Activated T-helper 2 cell treated with anti-CD3 and anti-CD28 coated beads, Interferon-gamma antibody, Interleukin-2, Interleukin-4, amounts not matched to agents 10 μg/mL and 5 μg/mL and 100 μg/mL, durations not matched to agents 14 hours and 24 hours and 36 hours (primary cell): ENCODE measurements at places on chromosomes 4 and X.

GRCh38 chrX:117957128-117957527 is 159.5 kb downstream of the KLHL13 start:
- H3K27me3 ChIP-seq: no peaks in the 10 kb centered on the region
- DNase-seq: no peak
- no peak overlapping the region for H3K27ac ChIP-seq
- no peak overlapping the region for H3K4me3 ChIP-seq

DNA sequence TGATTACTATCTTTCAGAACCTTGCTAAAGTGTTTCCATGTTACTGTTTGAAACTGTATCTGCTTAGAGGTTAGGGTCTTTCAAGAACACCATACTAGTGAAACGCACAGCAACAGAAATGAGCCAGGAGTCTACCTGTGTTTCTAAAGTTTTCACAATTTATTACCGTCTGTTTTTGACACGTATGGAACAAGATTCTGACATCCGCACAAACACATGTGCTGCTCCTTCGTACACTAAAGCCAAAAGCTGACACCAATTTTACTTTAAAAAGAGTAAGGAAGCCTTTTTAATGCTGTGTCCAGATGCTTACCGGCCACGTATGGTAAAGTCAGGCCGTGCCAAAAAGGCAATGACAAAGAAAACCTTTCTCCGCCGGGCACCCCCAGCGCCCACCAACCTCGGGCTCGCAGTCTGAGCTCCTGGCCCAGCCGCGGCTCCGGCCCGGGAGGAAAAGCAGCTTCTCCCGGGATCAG is 532 bp downstream of the RPS4X start:
- peaks cover 15% of the 10 kb centered on the region for H3K27me3 ChIP-seq
- DNase-seq: no peak
- H3K36me3 ChIP-seq: peaks cover 50% of the 10 kb centered on the region
- H3K4me1 ChIP-seq: peaks cover 36% of the 10 kb centered on the region
- peak overlapping the region; percentile 82 for H3K27ac ChIP-seq

- H3K27ac ChIP-seq: no peak overlapping the region
- DNase-seq: no peak
- H3K27me3 ChIP-seq: no peaks in the 10 kb centered on the region
Measured at GRCh38 chrX:39472161-39472560, 625.6 kb downstream of the BCOR start.

GRCh38 chr4:123406872-123407271 is 10.3 kb downstream of the SPRY1 start:
- DNase-seq: no peak
- H3K27me3 ChIP-seq: no peaks in the 10 kb centered on the region
- peaks cover 44% of the 10 kb centered on the region for H3K36me3 ChIP-seq
- H3K27ac ChIP-seq: no peak overlapping the region
- H3K4me1 ChIP-seq: peaks cover 30% of the 10 kb centered on the region
- no peak overlapping the region for H3K4me3 ChIP-seq

DNA sequence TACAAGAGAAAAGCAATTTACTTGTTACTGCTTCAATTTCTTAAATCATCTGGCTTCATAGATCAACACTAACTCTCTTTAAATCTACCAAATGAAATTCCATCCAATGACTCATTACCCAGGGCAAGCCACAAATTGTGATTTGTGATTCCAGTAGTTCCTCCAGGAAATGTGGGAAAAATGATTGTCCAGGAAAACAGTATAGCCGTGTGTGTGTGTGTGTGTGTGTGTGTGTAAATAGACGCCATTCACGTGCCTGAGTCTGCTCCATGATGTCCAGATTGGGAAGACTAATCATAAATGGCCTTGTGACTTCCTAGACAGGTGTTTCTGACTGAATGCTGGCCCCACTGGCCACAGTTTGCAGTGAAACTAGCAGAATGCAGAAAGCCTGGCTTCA is 121.3 kb downstream of the HS6ST2 start:
- no peaks in the 10 kb centered on the region for H3K4me1 ChIP-seq
- no peak for DNase-seq
- H3K27me3 ChIP-seq: peaks cover 3% of the 10 kb centered on the region
- no peaks in the 10 kb centered on the region for H3K36me3 ChIP-seq
- no peak overlapping the region for H3K4me3 ChIP-seq

GRCh38 chrX:10597871-10598270 is 22.5 kb downstream of the MID1 start:
- H3K36me3 ChIP-seq: no peaks in the 10 kb centered on the region
- no peak for DNase-seq
- no peak overlapping the region for H3K27ac ChIP-seq

- peaks cover 64% of the 10 kb centered on the region for H3K27me3 ChIP-seq
- H3K27ac ChIP-seq: no peak within 1 kb of the TSS
- peaks cover 2% of the 10 kb centered on the region for H3K4me1 ChIP-seq
Measured at GRCh38 chr4:48490012-48490679, at the start of gene ZAR1. Gene ZAR1, plus strand, starts transcription at chr4:48490252. Its CDS starts 40 bp downstream, at chr4:48490292.

DNA sequence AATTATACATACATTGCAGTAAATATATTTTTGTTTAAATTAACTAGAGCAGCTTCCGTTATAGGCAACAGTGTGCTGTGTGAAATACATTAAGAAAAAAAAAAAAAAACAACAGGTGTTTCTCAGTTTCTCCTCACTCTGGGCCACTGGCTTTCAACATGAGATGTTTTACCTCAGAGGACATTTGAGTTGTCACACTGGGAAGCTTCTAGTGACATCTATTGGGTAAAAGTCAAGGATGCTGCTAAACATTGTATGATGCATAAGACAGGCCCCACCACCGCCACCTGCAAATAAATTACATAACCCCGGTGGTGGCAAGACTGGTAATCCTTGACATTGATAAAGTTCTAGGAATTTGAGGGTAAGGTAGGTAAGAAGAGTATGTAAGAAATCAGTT is 1512.2 kb downstream of the C4orf33 start:
- H3K4me3 ChIP-seq: no peak overlapping the region
- H3K4me1 ChIP-seq: no peaks in the 10 kb centered on the region
- no peak for DNase-seq

- H3K36me3 ChIP-seq: no peaks in the 10 kb centered on the region
- H3K4me3 ChIP-seq: no peak overlapping the region
- DNase-seq: no peak
Measured at GRCh38 chr4:106414366-106414765, 45.8 kb upstream of the GIMD1 start.

DNA sequence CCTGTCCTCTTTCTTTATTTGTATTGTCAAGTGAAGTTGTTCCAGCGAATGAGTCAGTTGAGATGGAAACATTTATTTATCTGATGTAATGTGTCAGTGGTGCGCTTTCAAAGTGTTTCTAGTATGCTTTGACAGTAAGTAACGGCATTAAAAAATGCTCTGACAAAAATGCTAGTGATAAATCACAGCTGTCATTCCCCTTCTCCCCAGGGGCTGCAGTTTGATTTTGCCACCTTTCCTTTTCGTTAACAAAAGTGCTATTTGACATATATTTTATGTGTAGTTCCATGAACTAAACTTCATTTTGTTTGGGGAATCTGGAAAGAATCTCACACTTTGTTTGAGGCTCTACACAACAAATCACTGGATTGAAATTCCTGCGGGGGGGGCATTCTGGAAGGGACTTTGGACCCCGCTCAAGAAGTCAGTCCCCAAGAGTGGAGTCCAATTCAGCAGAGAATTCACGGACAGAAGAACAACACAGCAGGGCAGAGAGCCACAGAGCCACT is 7.6 kb upstream of the TBC1D19 start:
- no peak overlapping the region for H3K27ac ChIP-seq
- no peaks in the 10 kb centered on the region for H3K36me3 ChIP-seq
- peaks cover 5% of the 10 kb centered on the region for H3K4me1 ChIP-seq
- no peaks in the 10 kb centered on the region for H3K27me3 ChIP-seq

- H3K27me3 ChIP-seq: no peaks in the 10 kb centered on the region
- H3K4me3 ChIP-seq: no peak overlapping the region
- no peaks in the 10 kb centered on the region for H3K36me3 ChIP-seq
- H3K4me1 ChIP-seq: no peaks in the 10 kb centered on the region
- H3K27ac ChIP-seq: no peak overlapping the region
- no peak for DNase-seq
Measured at GRCh38 chr4:33088713-33089112, 2368.5 kb downstream of the PCDH7 start.

DNA sequence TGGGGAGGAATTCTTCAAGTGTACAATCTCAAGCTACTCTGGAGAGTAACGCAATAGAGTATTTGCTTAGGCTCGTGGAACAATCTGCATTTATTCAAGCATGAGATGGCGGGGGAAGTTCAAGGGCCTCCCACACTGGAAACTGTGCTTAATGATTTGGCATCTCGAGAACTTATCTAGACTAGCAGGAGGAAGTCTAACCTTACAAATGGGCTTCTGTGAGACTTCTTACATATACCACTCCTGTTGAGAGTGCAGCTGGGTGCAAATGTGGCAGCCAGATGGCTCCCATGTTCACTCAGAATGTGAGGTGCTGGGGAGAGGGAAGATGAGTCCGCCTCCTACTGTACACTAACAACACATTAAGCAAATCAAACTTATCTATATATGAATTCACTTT is 29.3 kb upstream of the PTPN13 start:
- no peak overlapping the region for H3K4me3 ChIP-seq
- peaks cover 5% of the 10 kb centered on the region for H3K4me1 ChIP-seq
- H3K27me3 ChIP-seq: peaks cover 9% of the 10 kb centered on the region
- H3K27ac ChIP-seq: no peak overlapping the region
- no peak for DNase-seq
- no peaks in the 10 kb centered on the region for H3K36me3 ChIP-seq

- H3K36me3 ChIP-seq: no peaks in the 10 kb centered on the region
- H3K27me3 ChIP-seq: peaks cover 7% of the 10 kb centered on the region
- no peaks in the 10 kb centered on the region for H3K4me1 ChIP-seq
- H3K4me3 ChIP-seq: no peak overlapping the region
- H3K27ac ChIP-seq: no peak overlapping the region
- no peak for DNase-seq
Measured at GRCh38 chr4:74424111-74424510, 20.8 kb upstream of the AREG start.

DNA sequence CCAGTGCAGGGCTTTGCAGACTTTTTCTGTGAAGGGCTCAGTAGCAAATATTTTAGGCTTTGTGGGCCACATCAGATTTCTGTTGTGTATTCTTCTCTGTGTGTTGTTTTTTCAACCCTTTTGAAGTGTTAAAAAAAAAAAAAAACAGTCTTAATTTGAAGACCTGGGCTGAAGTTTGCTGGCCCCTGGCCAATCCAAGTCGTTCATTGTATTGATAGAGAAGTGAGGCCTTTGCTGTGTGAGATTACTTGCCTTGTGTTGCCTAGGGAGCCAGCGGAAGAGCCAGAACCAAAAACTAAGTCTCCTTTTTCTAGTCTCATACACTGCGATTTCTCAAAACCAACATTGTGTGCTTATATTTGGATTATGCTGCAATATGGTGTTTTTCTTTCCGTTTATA is 46.9 kb downstream of the MTM1 start:
- H3K27me3 ChIP-seq: no peaks in the 10 kb centered on the region
- DNase-seq: no peak
- no peak overlapping the region for H3K4me3 ChIP-seq
- peaks cover 2% of the 10 kb centered on the region for H3K4me1 ChIP-seq

DNA sequence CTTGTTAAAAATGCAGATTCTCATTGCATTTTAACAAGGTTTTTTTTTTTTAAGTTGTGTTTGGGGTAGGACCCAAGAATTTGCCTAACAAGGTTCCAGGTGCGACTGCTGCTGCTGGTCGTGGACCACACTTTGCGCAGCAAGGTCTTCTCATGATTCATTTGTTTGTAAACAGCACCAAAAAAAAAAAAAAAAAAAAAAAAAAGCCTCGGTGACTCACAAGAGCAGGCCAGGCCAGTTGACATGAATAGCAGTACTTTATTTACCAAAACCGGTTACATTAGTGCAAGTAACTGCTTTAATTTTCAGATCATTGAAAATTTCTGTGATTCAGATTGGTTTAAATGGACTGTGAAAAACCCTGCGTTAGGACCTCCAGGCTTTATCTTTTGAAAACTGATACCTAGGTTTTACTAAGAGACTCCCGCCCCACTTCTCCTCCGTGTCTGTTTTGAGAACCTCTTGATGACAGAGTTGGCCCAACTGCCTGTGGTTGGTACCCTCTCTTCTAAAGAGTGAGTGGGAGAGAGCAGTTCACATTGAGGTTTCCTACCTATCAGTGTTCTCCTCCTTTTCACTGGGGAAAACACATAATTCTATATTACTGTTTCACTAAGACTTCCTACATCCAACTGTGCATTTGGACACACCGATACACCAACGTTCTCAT is 86.2 kb downstream of the PHEX start:
- no peak for DNase-seq
- H3K4me3 ChIP-seq: no peak overlapping the region
- no peaks in the 10 kb centered on the region for H3K27me3 ChIP-seq
- peak overlapping the region; percentile 57 for H3K27ac ChIP-seq
- peaks cover 3% of the 10 kb centered on the region for H3K36me3 ChIP-seq

DNA sequence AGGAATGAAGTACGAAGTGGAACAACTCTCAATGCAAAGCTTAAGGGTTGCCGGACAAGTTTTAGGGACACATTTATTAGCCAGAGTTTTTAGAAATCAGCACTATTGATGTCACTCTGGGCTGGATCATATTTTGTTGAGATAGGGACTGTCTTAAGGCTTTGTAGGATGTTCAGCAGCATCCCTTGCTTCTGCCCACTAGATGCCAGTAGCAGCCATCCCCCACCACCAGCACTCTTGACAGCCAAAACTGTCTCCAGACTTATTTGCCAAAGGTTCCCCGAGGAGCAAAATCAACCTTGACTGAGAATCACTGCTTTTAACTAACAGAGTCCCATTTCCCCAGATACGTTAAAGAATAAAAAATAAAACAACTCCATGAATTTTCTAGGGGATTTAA is 1497.3 kb downstream of the STIM2 start:
- H3K36me3 ChIP-seq: no peaks in the 10 kb centered on the region
- no peaks in the 10 kb centered on the region for H3K27me3 ChIP-seq
- H3K4me1 ChIP-seq: no peaks in the 10 kb centered on the region
- no peak overlapping the region for H3K27ac ChIP-seq
- H3K4me3 ChIP-seq: no peak overlapping the region
- no peak for DNase-seq

DNA sequence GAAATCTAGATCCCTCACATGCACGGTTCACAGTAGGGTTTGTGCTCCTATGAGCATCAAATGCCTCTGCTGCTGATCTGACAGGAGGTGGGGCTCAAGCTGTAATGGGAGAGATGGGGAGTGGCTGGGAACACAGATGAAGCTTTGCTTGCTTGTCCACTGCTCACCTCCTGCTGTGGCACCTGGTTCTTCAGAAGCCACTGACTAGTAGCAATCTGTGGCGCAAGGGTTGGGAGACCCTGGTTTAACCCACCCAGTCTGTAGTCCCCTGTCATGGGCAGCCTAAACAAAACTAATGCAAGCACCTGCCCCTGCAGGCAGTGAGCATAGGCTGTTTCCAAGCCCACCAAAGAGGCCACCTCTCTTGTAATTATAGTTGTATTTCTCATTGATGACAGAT is 116.6 kb downstream of the SHOX start:
- H3K27me3 ChIP-seq: no peaks in the 10 kb centered on the region
- H3K4me3 ChIP-seq: no peak overlapping the region
- H3K27ac ChIP-seq: no peak overlapping the region
- no peak for DNase-seq
